ENCODE measurements at places on chromosomes 5 and 9. TPM values are rescaled to one million over a fixed set of nuclear protein-coding genes. Genes with fewer than 3 reads are reported as not detected.

DNA sequence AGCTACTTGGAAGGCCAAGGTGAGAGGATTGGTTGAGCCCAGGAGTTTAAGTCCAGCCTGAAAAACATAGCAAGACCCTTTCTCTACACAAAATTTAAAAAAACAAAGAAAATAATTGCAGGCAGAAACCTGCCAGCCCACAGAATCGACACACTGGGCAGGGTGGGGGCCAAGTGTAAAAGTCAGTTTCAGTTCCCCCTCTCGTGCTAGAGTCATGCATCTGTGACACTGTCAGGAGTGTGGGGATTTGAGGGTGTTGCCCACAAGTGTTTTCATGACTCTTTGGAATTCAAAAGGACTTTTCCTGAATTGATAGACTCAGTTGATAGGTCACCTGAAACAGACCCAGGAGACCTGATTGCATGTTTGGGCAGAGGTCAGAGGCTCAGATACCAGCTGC lies 47.6 kb downstream of the PRRC2B start:
- no peak for DNase-seq

- DNase-seq: no peak
These were observed 3.1 kb downstream of the CRB2 start for GRCh38 chr9:123359106-123359505.

- no peak for DNase-seq
These were observed 341.4 kb downstream of the DTWD2 start for GRCh38 chr5:118646917-118647316.

- DNase-seq: no peak
These were observed 162.7 kb upstream of the SGCD start for GRCh38 chr5:156164306-156164705.

Gene TMC1
- total RNA-seq: 1.9 TPM

Gene C9orf50
- total RNA-seq: not detected

GRCh38 chr5:39016587-39017275 lies 57.5 kb downstream of the RICTOR start:
- DNase-seq: no peak

Gene ANKRD34B
- not detected for total RNA-seq

DNA sequence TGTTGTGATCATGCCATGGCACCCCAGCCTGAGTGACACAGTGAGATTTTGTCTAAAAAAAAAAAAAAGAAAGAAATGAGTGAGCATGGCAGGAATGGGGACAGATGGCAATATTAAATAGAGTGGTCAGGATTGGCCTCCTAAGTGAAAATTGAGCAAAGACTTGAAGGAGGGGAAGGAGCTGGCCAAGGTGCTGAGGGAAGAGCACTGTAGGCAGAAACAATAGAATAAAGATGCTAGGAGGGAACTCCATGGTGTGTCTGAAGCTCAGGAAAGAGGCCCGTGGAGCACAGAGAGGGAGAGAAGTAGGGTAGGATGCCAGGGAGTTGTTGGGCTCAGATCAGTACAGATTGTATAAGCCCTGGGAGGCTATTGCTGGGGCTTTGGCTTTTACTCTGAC lies 64.4 kb upstream of the PCAT7 start:
- no peak for DNase-seq

Gene ZBED3
- total RNA-seq: 4.7 TPM

DNA sequence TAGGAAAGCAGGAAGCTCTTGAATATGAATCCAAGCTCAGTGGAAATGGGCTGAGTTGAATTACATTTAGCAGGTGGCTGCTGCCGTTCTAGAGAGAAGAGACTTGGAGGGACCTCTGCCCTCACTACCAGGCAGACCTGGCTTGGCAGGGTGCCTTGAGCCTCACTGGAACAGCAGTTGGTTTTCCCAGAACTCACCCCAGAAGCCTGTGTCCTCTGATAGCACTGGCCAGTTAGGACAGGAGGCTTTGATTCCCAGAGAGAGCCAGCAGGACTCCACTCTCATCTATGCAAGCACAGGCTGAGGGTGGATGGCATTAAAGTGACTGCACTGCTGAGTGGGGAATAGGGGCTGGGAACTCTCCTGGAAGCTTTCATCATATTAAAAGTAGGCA lies 54.8 kb downstream of the PWWP2A start:
- DNase-seq: no peak

DNA sequence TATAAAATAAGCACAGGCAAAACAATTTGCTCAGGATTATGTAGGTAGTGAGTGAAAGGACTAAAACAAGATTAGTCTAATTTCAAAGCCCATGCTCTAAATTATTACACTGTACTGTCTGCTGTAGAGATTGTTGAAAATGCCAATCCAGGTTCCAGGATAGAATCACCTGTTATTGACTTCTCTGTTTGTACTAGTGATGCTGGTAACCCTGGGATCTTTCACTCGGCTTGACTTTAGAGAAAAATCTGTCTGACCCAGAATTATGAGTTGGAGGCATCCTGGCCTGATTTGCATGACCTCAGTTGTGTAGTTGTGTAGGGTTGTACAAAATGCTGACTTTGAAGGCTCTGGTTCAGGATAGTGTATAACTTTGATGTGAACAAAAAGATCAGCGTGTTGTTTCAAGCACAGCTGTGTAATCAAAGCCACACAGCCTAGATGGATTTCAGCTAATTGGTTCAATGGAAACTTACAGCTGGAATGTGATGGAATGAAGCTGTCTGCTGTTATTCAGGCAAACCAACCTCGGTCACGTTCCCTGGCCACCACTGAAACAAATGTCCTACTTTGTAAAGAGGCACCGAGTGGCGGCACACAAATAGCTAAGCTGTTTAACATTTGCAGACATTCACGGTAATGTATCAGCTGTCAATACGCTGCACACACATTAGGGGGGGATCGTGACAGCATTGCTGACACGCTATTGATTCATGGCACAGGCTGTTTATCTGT lies 340.3 kb downstream of the KCTD16 start:
- DNase-seq: no peak

Measured in urinary bladder (tissue), 4 donors.